Fibroblast of skin of right quadriceps (primary cell): ENCODE measurements at places on chromosomes 2 and 18.

DNA sequence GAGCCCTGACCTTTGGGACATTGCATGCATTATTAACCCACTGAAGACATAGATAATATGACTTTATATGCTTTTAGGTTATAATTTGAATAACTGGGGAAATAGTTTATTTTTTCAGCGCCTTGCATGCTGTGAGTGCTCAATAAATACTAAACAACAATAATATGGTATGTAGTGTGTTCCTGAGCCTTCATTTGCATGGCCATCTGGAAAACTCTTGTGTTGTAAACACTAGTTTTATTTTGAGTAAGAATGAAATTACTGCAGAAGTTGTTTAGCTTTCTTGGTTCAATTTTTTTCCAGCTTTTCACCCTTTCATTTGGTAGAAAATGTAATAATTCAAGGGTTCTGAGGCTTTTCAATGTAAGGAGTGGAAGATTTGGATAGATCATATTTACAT is 189.3 kb upstream of the GALNT5 start:
- DNase-seq: no peak

- no peak for DNase-seq
These were observed 38.2 kb upstream of the CAVIN2 start for GRCh38 chr2:191885098-191885497.

DNA sequence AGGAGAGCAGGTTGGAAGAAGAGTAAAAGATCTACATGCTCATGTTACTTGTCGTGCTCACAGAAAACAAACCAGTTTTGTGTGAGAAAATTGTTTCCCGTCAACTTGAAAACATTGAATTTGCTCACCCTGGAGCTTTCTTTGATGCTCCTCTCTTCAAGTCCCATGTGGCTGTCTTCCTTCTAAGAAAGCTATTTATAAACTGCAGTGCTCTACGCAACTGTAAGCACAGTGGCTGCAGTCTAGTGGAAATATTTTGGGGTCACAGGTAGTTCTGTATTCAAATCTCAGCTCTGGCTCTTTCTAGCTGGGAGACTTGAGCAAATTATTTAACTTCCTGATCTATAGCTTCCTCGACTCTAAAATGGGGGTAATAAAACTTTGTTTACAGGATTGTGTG is 211.8 kb downstream of the PLCL1 start:
- no peak for DNase-seq

DNA sequence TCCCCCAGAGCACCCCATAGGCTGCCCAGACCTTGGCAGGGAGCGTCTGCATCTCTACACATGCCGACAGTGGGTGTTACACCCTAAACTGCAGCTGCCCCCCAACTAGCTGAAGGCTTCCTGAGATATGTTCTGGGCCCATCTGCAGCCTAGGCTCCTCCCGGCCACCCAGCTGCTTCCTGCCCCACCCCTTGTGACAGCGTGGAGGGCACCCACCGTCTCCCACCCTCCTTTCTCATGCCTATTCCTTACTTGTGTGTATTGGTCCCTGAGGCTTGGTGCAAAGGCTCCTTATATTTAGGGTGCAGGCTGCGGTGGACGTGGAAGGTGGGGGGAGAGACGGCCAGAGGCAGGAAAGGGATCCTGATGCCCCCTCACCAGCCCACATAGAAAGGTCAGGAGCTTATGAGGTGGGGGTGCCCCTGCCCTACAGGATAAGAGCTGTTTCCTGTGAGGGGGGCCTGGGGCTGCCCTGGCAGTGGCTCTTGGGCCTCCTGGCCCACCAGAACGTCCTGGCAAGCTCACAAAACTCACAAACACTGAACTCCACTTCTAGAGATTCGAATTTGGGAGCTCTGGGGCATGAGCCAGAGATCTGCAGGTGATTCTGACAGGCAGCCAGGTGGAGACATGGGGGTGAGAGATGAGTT is 7.3 kb upstream of the PROM2 start:
- no peak for DNase-seq

- peak; percentile 81 for DNase-seq
These were observed 3.9 kb upstream of the ID2 start for GRCh38 chr2:8677646-8678592.

DNA sequence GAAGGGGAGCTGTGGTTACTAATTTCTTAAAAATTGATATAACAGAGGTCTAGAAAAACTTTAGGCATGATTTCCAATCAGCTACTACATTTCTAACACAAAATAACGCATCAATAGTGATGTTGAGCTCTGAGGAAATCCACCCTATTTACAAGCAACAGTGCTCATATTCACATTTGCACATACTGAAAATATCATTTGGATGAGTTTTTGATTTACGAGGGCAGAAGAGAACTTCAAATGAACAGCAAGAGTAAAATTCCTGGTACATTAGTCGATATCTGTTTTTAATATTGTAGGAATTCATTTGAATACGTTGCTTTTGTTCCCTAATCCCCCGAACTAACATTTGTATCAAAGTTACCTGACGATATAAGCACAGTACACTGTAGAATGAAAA is 761.0 kb upstream of the POU3F3 start:
- DNase-seq: peak; percentile 22

- DNase-seq: no peak
These were observed 90.5 kb upstream of the DDX18 start for GRCh38 chr2:117723888-117724434.

- DNase-seq: no peak
These were observed 14.8 kb downstream of the FABP1 start for GRCh38 chr2:88113069-88113468.

DNA sequence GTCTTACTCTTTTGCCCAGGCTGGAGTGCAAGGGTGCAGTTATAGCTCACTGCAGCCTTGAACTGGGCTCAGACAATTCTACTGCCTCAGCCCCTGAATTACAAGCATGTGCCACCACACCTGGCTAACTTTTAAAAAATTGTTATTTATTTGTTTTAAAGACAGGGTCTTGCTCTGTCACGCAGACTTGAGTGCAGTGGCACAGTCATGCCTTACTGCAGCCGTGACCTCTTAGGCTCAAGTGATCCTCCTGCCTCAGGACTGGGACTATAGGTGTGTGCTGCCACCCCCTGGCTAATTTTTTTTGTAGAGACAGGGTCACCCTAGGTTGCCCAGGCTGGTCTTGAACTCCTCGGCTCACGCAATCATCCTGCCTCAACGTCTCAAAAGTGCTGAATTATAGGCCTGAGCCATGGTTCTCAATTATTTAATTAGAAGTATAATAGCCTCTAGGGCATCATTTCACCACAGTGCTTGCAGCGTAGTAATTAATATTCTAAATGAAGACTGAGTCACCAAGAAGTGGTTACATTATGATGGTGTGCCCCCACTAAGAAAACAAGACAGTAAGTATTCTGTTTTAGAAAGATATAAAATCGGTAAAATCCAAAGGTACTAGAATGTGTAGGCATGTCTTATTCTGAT is 69.6 kb downstream of the EML4 start:
- no peak for DNase-seq

GRCh38 chr2:207775473-207775872 is 5.8 kb upstream of the FZD5 start:
- DNase-seq: no peak

- no peak for DNase-seq
These were observed 199.6 kb downstream of the AFF3 start for GRCh38 chr2:99942561-99943347.

DNA sequence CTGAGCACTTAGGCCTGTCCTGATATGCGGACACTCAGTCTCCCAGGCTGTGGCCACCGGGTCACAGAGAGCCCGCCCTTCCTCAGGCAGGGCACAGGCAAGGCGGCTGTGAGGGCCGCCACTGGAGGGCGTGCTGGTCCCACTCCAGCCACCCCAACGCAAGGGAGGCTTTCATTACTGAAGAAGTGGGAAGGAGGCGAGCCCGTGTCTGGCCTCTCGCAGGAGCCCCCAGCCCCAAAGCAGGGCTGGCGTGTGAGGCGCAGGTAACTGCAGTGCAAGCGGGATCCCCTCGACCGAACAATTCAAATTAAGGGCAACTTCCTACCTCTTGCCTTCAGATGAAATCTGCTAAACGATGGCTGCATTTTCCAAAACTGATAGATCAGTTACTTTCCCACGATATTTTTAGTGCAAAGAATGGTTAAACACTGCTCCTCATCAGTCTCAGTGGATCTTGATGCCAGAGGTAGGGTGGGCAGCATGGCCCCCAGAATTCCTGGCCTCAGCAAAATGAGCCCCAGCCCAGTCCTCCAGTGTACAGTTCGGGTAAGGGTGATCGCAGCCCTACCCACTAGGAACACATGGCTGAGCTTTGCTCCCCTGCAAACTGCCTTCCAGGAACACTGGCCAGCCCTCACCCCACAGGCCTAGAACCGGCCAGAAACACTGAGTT is 97.2 kb downstream of the SEPTIN10 start:
- peak; percentile 11 for DNase-seq

DNA sequence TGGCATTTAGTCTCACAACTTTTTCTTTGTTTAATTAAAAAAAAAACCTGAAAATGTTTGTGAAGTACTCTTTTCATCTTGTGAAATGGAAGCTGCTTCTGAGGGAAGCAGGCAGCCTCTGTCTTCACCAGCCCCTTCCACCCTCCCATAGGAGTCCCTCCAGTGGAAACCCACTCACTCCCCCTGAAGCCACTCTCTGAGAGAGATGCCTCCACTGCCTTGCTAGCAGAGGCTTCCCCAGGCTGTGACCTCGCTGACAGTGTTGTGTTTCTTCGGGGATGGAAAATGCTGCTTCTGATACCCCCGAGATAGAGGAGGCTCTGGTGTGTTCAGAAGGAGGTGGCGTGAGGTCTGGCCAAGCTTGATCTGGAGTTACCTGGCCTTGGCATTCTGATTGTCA is 59.9 kb downstream of the SH3RF3 start:
- no peak for DNase-seq

DNA sequence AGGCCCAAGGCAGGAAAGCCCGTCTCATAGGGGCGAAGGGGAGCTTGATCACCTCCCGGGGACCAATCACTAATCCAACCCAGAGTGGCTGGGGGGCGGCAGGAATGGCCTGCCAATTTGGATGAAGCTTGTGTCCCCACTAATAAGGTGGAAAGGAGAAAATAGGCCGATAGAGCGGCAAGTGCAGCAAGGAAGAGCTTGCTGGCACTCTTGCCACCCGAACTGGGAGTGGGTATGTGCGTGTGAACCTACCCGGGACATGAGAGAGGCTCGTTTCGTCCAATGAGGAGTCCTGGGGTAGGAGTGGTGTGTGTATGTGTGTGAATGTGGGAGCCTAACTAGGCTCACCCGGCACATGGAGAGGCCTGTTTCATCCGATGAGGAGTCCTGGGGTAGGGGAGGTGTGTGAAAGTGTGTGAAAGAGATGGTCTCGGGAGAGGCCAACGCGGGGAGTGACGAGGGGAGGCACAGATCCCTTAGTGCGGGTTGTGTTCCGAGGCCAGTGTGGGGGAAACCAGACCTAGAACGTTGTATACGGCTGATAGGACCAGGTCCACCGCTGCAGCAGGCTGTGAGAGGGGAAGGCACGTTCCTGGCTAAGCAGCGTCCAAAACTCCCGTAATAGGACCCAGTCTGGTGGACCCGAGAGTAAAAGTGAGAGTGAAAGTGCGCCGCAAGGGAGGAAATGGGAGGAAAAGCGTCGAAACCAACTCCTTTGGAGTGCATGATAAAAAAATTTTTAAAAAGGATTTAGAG is 47.1 kb upstream of the SELENOI start:
- DNase-seq: peak; percentile 46

GRCh38 chr2:27448381-27448780 is 6.2 kb downstream of the KRTCAP3 start:
- DNase-seq: no peak

- no peak for DNase-seq
These were observed 68.3 kb upstream of the RND3 start for GRCh38 chr2:150555611-150556356.

GRCh38 chr2:109089602-109090300 is 39.3 kb upstream of the SH3RF3 start:
- no peak for DNase-seq

DNA sequence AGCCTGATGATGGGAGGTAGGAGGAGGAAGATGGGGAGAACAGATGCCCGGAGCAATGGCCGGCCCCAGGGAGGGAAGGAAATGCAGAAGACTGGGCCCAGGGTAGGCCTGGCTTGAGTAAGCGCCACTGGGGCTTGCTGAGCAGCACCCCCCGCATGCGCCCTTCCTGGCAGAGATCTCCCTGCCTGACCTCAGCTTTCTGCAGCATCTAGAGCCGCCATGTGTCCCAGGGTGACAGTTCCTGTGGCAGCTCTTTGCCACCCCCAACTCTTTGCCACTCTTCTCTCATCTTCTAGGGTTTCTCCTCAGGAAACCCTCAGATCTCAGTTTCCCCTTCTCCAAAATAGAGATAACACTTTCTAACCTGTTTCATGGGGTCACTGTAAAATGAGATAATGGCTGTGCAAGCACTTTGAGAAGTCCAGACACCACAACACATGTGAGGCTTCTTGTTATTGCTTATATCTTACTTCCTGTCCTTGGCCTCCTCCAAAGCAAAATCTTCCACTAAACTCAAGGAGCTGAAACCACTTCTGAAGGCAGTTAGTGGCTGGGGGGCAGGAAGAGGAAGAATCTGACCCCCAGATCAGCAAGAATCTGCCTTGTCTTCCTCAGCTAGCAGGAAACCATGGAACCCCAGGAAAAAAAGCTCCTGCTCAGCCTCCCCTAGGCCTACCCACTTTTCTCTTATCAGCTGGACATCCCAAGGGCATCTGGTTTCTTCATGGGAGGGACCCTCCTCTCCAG is 64.9 kb downstream of the EPAS1 start:
- DNase-seq: no peak

GRCh38 chr2:138960191-138960590 is 180.0 kb upstream of the NXPH2 start:
- no peak for DNase-seq

- DNase-seq: peak; percentile 37
These were observed 32.6 kb upstream of the COPS8 start for GRCh38 chr2:237053066-237053465.

- DNase-seq: no peak
These were observed 791.9 kb downstream of the TRIB2 start for GRCh38 chr2:13508671-13509070.

DNA sequence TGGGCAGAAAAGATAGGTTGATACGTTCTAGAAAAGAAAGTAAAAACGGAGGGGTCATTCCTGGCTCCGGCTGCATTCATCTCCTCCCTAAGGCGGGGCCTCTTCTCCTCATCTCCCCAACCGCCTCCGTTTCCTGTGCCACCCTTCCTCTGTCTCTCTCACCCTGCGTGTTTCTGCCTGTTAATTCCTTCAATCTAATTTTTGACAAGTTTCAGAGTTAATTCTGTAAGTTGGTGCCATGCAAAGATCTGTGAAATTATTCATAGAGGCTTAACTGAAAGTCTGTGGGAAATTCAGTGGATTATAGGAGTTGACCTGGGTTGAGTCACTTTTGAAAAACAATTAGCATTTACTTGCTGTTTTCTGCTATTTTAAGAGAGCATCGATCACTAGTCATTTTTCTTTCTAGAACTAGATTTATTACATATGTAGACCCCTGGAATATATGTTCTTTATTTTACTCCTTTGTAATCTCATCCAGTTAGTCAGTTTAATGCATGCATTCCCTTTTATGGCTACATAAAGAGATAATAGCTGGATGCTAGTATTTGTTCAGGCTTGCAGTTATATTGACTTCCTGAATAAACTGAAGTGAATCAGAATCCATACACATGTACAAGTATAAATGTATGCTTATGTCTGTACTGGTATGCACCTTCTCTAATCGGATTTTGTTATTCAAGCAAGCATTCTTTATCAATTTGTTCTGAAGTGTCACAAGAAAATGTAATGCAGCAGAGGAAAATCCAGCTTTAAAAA is 91.1 kb downstream of the EML6 start:
- DNase-seq: no peak

GRCh38 chr2:221109552-221109951 is 462.6 kb downstream of the EPHA4 start:
- no peak for DNase-seq

GRCh38 chr2:11103984-11104793 is 51.1 kb upstream of the SLC66A3 start:
- no peak for DNase-seq

GRCh38 chr18:58662118-58662517 is 9.1 kb upstream of the MALT1 start:
- DNase-seq: no peak
